ENCODE measurements at places on chromosomes 7 and 10.
A peak's percentile ranks its signal among the peaks of the same experiment; 100 is the strongest.

DNA sequence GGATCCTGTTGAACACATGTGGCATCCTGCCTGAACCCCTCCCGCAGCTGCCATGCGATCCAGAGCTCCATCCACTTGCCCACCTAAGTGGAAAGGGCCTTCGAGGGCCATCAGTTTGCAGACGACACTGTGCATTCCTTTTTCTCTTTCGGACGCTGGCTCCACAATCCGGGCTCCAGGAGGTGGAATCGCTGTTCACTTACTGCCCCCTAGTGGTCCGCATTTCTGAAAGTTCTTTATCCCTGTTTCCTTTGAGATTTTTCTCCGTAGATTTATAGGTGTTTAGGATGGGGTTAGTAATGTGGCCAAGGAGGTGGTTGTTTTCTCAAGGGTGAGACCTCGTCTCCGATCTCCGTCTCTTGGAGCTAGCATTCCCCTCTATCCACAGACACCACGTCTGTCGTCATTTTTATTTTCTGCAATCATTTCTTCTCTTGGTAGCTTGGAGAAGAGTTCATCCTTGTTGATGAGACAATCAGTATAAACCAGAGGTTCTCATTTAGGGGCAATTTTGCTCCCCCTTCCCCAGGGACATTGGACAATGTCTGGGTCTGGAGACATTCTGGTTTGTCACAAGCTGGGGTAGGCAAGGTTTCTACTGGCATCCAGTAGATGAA, 204.6 kb downstream of the ARHGAP21 start:
- DNase-seq = peak; percentile 7

DNA sequence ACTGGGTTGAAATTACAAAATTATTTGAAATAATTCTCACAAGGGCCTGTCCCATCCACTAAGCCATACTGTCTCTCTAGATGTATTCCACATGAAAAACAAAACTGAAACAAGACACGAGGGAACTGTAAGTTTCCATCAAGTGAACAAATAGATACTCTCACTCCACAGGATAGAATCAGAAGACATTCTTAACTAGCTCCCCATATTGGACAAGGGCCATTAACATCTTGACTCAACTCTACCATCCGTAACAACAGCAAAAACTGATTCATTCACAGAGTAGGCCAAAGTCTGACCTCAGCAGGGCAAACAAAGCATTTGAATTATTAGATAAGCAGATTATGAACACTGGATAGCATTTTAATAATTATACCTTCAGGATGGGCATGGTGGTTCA, 29.1 kb downstream of the UBE2H start:
- DNase-seq = no peak

- no peak for DNase-seq
Measured at GRCh38 chr10:81838950-81839349, 36.0 kb upstream of the NRG3 start.

DNA sequence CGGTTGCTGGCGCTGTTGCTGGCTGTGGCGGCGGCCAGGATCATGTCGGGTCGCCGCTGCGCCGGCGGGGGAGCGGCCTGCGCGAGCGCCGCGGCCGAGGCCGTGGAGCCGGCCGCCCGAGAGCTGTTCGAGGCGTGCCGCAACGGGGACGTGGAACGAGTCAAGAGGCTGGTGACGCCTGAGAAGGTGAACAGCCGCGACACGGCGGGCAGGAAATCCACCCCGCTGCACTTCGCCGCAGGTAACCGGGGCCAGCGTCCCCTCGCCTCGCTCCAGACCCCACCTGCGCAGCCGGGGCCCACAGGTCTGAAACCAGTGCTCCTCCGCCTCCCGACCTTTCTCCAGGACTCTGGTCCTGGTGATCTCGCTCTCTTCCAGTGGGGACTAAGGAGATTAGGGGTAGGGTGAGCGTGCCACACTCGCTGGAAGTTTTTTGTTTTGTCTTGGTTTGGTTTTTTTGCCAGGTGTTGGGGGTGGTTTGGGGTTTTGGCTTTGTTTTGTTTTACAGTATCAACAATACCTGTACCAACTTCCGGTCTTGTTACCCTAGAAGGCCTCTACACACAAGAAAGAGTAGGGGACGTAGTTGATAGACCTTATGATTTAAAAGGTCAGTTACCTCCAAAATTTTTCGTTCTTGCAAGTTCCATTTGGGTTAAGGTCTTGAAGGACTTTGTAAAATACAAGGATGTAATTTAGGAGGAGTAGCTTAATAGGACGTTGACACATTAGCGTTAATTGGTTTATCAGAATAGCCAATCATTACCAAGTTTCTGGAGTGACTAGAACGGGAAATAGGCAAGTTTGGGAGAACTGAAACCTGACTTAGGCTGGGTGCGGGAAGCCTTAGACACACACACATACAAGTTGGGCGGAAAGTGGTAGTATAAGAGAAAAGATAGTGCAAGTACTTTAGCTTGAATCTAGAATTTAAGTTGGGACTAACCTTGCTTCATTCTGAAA, 704 bp downstream of the TNKS2 start:
- DNase-seq = no peak

DNA sequence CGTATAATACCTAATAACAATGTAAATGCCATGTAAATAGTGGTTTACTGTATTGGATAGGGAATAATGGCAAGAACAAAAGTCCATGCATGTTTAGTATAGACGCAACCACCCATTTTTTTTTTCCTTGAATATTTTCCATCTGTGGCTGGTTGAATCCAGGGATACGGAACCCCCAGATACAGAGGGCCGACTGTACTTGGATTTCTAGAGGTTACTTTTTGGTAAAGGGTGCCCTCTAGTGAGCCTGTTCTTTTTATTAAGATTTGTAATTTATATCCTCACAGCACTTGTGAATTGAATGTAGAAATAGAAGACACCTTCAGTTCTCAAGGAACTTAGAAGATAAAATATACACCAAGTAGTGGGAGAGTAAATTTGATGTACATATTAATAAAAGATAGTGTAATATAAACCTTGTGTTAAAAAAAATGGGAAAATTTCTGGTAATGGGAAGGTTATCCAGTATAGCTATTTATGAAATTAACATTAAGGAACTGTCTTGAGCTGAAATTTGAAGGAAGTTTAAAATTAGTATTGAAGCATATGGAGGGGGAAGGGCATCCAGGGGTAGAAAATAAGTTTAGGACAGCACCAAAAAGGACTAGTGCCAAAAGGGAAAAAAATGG, 32.0 kb downstream of the EXOC6 start:
- no peak for DNase-seq

DNA sequence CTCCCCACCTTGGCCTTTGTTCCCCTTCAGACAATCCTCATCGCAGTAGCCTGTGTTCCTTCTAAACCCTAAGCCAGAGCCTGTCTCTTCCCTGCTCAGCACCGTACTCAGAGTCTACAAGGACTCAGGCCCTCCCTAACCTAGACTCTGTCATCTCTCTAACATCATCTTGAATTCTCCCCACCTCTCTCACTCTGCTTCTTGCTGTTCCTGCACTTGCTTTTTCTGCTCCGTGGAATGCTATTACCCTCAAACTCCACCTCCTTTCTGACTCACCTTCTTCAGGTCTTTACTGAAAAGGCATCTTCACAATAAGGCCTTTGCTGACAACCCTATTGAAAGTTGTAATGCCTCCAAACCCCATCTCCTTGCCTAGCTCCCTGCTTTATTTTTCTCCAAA, 141.0 kb downstream of the DKK1 start:
- DNase-seq = no peak

GRCh38 chr10:78905015-78905956, 163.5 kb upstream of the ZMIZ1 start:
- DNase-seq = no peak

DNA sequence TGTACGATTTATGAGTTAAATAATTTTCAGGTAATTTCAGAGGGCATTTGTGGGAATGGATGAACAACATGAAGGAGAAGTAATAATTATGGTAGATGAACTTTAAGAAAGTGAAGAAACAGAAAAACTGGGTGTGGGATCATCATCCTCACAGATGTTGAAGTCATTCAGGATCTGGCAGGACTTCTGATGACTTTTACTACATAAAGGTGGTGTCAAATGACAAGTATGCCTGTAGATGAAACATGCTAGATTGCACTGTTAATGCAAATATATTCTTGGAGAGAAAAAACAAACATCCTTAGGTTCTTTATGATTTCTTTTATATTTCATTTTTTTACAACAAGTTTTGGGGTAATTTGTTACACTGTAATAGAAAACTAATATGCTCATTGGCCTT, 230.2 kb downstream of the PCLO start:
- DNase-seq = no peak

- DNase-seq = no peak
Measured at GRCh38 chr7:149468208-149468607, 7.3 kb upstream of the ZNF777 start.

DNA sequence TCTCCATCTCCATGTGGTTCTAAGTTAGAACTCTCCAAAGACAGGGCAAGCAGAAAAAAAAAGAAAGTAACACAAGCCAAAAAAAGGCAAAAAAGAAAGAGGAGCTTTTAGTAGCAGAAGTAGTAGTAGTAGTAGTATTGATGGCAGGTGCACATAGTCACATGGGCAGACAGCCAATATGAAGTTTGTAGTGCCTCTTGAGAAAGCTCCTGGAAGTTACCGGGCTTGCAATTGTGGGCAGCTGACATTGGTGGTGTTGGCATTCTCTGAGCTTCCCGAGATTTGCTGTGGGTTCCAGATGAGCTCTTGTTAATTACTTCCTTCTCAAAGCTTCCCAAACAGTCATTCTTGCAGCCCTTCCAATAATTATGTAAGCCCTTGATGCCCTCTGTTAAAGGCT, 1128.5 kb downstream of the TYW1 start:
- no peak for DNase-seq

- no peak for DNase-seq
Measured at GRCh38 chr7:130131964-130132875, 61.9 kb downstream of the KLHDC10 start.

DNA sequence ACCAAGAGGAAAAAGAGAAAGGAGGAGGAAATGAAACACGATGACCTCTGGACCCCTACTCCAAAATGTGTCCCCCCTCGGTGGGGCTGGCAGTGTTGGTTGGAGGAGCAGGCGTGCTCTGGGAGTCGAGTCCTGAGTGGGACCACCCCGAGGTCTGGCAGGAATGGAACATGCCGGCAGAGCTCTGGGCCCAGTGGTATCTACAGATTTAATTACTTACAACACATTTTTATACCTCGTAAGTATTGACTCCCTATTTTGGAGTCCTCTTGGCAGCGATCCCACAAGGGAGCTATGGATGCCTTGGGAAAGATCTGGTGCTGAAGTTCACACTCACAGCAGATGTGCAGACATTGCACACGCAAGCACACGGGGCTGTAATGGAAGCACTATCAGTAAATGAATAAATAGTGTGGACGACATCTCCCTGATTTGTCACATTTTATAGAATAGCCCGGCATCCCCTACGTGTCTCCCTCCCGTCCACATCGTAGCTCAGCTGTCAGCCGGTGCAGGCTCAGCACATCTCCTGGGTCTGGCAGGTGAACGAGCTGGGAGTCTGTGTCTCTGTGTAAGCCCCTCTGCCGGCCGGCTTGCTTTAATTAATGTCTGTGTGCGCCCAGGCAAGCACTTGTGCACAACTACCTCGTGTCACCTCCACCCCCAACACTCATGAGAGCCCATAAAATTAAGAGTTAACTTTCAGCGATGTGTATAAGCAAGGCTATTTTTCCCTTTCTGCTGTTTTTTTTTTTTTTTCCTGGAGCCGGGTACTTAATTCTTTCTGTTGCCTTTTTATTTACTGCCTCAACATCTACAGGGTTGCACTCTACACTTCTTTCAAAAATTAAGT, 603.2 kb downstream of the LRMDA start:
- DNase-seq = no peak

DNA sequence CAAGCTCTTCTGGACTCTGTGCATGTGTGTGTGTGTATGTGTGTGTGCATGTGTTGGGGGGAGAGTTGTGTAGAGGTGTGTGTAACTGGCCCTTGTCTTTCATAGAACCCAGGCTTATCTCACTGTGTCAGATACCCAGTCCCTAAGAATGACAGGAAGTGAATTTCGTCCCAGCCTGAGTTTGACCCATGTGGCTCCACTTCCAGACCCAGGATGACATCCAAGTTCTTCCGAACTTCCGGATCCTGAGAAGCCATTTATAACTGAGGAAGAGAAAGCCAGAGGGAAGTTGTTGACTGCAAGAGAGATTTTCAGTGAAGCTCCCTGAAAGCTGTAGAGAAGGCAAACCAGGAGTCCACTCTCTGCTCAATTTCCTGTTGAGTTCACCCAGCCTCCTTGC, 53.2 kb downstream of the ADRB1 start:
- no peak for DNase-seq

GRCh38 chr10:130607366-130607765, 471.2 kb downstream of the GLRX3 start:
- DNase-seq = no peak

DNA sequence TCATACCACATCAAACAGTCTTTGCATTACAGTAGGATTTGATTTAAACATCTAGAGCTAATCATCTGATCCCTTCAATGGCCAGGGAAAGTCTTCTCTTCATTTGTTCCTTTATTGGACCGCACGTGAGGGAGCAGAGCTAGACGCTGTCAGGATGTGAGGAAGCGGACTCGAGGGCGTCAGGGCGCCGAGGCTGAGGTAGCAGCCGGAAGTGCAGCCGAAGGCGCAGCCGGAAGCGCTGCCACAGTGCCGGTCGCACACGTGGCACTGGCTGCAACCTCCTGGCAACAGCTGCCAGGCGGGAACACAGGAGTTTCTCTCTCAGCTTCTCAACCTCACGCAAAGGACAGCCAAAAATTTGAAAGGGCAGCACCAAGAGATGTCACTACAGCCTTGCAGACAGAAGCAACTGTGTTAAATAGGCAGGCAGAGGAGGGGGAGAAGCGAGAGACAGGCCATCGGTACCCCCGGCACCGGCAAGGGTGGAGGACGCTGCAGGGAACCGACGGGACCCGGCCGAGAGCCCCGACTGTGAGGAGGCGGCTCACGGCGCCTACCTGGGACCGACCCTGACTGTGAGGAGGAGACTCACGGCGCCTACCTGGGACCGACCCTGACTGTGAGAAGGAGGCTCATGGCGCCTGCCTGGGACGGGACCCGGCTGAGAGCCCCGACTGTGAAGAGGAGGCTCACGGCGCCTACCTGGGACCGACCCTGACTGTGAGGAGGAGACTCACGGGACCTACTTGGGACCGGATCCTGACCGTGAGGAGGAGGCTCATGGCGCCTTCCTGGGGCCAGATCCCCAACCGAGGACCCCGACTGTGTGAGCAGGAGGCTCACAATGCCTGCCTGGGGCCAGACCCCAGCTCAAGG, 32.3 kb downstream of the VIPR2 start:
- DNase-seq = no peak

DNA sequence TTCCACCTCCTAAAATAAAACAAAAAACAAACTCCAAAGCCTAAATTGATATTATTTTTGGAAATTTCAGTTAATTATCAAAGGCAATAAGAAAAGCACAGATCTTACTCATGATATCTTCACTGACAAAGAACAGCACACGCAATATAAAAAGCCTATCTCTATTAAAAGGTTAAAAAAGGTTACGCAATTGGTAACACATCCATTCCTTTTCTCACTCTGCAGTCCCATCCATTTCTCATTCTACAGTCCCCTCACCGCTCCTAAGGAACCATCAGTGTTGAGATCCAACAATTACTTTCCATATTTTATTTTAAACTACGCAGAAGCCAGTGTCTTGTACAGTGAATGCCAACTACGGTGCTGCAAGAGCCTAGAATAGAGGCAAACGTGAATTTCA, 1.3 kb downstream of the SEC61G start:
- DNase-seq = no peak
